ENCODE measurements at places on chromosomes 11 and 22.

GRCh38 chr22:41001722-41002122 lies 50.5 kb downstream of the RBX1 start:
- no peak for DNase-seq

DNA sequence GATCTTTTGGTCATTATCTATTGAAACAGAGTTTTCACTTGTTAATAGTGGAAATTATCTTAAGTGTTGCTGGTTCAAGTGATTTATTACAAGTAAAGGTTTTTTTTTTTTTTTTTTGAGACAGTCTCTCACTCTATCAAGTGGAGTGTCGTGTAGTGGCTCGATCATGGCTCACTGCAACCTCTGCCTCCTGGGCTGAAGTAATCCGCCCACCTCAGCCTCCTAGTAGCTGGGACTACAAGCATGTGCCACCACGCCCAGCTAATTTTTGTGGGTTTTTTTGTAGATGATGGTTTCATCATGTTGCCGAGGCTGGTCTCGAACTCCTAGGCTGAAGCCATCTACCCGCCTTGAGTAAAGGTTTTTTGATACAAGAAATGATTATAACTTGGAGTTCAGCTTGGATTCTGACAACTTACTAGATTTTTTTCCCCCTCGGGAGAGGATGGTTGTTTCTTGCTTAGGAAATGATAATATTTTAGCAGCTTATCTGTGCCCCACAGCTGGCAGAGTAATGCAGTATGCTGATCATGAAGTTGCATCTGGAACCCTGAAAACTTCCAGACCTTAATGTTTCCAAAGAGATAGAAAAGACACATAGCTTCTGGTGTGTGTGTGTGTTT lies 68.9 kb downstream of the MTMR3 start:
- no peak for DNase-seq

GRCh38 chr11:113814181-113814580 lies 34.6 kb downstream of the CLDN25 start:
- no peak for DNase-seq

DNA sequence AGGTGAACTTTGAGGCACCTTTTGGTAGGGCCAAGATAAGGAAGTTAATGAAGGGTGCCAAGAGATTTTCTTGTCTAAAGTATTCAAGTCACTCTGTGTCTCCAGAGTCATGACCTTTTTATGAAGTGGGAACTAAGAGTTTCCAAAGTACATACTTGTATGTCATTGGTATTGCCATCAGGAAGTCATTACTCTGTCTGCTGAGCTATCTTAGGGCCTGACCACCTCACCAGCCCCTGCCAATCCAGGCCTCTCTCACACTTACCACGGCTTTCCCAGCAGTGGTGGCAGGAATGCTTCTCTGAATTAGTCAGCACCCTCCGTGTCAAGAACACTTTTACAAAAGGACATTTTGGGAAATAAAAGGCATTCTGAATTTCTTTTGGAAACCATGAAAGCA lies 192.8 kb upstream of the MTNR1B start:
- no peak for DNase-seq

- no peak for DNase-seq
Measured at GRCh38 chr11:94593030-94593429, 25.9 kb downstream of the PIWIL4 start.

- DNase-seq, result no peak
Measured at GRCh38 chr11:128814856-128815705, 52.0 kb downstream of the KCNJ1 start.

GRCh38 chr11:11988099-11988651 lies 20.3 kb downstream of the DKK3 start:
- DNase-seq, result no peak

DNA sequence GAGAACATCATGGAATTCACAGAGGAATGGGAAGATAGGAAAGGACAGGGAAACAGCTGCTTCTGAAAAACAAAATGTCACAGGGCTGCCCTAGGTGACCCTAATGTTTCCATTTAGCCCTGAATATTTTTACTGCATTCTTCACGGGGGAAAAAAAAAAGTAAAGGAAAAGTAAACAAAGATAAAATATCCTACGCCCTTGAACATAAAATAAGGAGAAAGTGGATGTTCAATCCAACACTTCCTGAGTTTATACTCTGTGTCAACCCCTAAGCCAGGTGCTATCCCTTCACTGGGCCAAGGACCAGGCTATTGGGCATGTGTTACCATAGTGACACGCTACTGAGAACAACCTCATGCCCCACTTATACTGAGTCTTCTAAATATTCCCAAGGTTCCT lies 84.7 kb downstream of the FAM76B start:
- no peak for DNase-seq

- no peak for DNase-seq
Measured at GRCh38 chr11:39102236-39102635, 2357.2 kb downstream of the LRRC4C start.

GRCh38 chr11:115269191-115269950 lies 234.8 kb downstream of the CADM1 start:
- DNase-seq, result no peak

GRCh38 chr22:47168900-47169800 lies 406.7 kb downstream of the TBC1D22A start:
- DNase-seq, result no peak

DNA sequence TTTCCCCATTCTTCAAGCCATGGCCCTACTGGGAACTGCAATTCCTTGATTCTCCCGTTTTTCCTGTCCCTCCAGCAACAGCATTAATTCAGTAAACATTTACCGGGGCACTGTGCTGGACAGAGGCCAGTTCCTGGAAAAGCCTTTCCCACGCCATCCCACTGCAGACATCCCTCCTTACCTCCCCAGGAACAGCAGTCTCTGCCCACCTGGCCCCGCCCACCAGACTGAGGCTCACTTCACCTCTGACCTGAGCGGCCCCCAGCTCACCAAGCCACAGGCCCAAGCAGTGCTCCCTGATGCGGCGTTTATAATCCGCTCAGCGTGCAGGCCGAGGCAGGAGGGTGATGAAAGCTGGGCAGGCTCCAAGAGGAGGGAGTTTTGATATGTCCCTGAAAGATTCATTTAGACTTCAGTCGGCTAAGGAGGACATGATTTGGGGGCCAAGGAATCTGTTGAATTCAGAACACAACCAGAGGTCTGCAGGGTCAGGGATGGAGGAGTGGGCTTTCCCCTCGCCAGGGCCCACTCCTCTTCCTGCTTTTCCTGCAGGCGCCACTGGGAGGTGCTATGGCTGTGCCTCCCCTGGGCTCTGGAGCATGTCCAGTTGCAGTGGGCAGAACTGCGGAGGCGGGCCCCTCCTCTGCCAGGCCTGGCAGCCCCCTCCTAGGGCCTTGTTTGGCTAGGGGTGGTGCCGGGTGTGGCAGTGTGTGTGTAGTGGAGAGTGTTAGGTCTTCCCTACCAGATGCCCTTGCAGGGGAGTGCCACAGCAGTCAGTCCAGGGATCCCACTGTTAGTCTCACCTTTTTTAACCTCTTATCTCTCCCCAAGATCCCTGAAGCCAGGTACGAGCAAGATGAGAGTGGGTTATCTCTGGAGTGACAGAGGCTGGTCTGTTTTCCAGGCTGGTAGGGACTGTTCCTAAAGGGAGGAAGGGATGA lies 1.4 kb upstream of the TAGLN start:
- DNase-seq, result no peak

GRCh38 chr11:68387840-68388239 lies 72.7 kb upstream of the PPP6R3 start:
- DNase-seq, result no peak

DNA sequence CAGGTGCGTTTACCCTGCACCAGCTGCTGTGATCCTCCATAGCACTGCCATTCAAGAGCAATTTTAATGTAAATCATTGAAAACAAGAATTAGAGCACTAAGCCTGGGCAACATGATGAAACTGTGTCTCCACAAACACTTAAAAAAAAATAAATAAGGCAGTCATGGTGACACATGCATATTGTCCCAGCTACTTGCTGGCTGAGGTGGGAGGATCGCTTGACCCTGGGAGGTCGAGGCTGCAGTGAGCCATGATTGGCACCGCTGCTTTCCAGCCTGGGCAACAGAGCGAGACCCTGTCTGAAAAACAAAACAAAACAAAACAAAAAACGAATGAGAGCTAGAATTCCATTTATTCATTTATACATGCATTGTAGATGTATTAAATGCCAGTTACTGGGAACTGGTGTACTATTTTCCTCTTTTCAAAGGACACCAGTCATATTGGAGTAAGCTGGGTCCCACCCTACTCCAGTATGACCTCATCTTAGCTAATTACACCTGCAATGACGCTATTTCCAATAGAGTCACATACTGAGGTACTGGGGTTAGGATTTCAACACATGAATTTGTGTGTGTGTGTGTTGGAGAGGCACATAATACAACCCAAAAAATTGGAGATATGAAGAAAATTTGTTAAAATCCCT lies 101.9 kb downstream of the MICAL2 start:
- DNase-seq, result no peak
